ENCODE measurements at places on chromosomes 16 and 17. TPM values are rescaled to one million over a fixed set of nuclear protein-coding genes. Genes with fewer than 3 reads are reported as not detected.

DNA sequence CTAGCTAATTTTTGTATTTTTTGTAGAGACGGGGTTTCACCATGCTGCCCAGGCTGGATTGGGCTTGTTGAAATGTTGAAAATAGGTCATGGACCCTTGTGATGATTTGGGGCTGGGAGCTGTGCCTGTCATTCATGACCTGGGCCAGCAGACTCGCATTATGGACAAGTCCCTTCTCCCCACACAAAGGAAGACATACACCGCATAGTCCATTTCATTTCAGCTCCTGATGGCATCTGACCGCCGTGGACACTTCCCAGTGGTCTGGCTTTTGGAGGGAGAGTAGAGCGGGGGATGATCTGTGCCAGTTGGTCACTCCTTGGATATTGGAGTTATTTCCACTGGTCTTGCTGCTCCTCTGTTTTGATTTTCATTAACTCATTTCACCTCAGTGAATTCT, 34.8 kb downstream of the MPRIP start:
- DNase-seq: no peak

GRCh38 chr17:63519972-63520882, 2.9 kb upstream of the KCNH6 start:
- DNase-seq: no peak

DNA sequence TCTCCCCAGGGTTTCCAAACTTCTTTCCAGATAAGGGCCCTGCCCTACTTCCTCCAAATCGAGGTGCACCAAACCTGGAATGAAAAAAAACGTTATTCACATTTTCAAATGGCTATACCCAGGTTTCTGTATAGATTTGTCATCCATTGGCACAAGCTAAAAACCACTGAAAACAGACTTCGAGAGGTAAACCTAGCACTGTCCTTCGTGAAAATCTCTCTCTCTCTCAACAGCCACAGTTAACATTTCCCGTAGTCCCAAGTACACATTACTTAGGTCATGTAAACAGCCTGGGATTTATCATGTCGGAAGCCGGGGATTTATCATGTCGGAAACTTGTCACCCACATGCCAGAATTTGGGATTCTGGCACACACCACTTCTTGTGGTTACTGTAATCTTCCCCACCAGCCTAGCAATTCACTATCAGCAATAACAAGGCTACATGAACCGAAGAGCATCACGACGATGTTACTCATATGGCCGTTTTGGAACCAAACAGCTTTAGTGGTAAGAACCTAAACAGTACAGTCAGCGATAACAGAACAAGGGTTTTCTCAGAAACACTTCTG, 1.2 kb downstream of the DDX5 start:
- no peak for DNase-seq

DNA sequence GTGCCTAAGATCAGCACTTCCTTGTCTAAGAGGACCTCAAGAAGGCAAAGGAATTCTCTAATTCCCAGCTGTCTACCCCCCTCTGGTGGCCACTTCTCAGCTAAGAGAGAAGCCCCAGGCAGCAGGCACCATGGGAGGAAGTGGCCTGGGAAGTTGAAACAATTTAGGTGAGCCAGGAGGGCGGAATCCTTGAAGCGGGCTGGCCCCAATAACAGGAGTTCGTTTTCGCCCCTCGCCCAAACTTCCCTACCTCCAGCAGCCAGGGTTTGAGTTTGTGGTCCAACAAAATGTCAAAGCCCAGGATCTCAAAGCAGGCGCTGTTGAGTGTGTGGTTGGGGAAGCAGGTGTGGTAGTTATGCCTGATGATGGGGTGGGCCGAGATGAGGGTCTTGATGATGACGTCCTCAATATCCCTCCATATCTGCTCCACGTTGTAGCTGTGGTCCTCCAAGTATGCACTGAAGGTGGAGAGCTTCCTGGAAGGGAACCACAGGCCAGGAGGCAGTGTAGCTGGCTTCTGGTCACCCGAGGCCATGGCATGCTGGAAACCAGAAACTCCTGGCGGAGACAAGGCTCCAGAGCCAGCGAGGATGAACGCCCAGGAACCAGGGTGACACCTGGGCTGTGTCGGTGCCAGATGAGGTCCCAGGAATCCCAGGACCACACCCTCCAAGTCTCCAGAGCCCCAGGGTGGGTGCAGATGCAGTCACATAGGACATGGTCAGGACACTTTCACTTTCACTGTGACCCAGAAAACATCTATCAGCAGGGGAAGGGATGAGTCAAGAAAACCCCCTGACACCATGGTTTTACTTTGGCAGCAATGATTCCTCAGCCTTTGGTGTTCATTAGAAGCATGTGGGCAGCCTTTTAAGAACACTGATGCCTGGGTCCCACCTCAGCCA, 25.6 kb downstream of the TTLL6 start:
- DNase-seq: peak; percentile 90

DNA sequence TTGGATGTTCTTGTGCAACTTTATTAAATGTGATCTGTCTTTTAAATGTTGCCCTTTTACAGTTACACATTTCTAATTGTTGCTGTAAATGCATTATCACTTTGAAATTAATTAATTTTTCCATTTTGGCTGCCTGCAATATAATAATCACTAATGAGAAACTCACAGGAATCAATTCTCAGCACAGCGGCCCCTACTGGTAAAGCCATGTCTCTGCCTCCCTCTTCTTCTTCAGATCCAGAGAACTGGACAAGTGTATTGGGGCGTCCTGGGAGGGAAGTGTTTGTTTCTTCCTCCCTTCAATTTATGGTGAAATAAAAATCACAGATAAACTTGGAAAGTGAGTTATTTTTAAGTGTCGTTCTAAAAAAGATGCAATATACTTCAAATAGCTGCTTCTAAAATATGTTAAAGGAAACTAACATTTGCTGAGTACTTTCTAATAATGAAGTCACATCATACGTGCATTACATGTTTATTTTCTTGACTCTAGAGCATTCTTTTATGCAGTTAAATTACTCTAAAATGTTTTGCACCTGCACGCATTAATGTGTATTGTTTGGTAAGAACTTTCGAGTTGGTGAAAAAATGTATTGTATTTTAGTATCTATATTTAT, 338.0 kb downstream of the WWOX start:
- peak; percentile 69 for DNase-seq

GRCh38 chr17:74818291-74818938, 41.3 kb downstream of the GRIN2C start:
- DNase-seq: no peak

Gene CAPNS2
- total RNA-seq: 0.24 TPM

Gene DHX58
- total RNA-seq: 0.12 TPM

Gene SLC7A5
- total RNA-seq: 8.8 TPM

Gene RNF222
- total RNA-seq: not detected

Gene KCNG4
- not detected for total RNA-seq

Gene CHP2
- total RNA-seq: 0.13 TPM

Data from neural progenitor cell (in vitro differentiated cells).